ENCODE measurements at places on chromosomes 4 and X. TPM values are rescaled to one million over a fixed set of nuclear protein-coding genes. Genes with fewer than 3 reads are reported as not detected.

DNA sequence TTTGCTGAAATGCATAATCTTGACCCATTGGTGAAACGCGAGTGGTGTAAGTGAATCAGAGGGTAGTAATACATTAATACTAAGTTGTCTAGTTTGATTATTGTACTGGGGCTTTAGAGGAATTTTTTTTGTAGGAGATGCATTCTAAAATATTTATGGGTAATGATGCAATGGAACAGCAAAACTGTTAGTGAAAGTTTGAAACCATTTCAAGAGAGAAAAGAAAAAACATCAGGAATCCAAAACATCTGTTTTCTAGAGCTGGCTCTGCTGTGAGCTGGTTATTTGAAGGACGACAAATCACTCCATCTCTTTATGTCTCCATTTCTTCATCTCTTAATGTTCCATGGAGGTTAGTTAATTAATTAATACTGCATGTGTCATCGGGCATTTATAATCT lies 351.9 kb upstream of the FAT1 start:
- no peak for DNase-seq
- no peaks in the 10 kb centered on the region for H3K4me1 ChIP-seq

GRCh38 chr4:158500054-158500453 lies 21.6 kb upstream of the RXFP1 start:
- H3K36me3 ChIP-seq, result no peaks in the 10 kb centered on the region
- H3K4me1 ChIP-seq, result no peaks in the 10 kb centered on the region
- DNase-seq, result no peak

GRCh38 chrX:5176766-5177165 lies 1051.9 kb downstream of the NLGN4X start:
- no peaks in the 10 kb centered on the region for H3K36me3 ChIP-seq
- H3K27ac ChIP-seq, result no peak overlapping the region
- no peaks in the 10 kb centered on the region for H3K4me1 ChIP-seq
- no peaks in the 10 kb centered on the region for H3K27me3 ChIP-seq

- H3K4me1 ChIP-seq, result no peaks in the 10 kb centered on the region
- no peak for DNase-seq
- H3K27me3 ChIP-seq, result no peaks in the 10 kb centered on the region
- H3K36me3 ChIP-seq, result no peaks in the 10 kb centered on the region
- H3K27ac ChIP-seq, result no peak overlapping the region
- H3K4me3 ChIP-seq, result no peak overlapping the region
These were observed 63.7 kb upstream of the RPL34 start for GRCh38 chr4:108556588-108557200.

DNA sequence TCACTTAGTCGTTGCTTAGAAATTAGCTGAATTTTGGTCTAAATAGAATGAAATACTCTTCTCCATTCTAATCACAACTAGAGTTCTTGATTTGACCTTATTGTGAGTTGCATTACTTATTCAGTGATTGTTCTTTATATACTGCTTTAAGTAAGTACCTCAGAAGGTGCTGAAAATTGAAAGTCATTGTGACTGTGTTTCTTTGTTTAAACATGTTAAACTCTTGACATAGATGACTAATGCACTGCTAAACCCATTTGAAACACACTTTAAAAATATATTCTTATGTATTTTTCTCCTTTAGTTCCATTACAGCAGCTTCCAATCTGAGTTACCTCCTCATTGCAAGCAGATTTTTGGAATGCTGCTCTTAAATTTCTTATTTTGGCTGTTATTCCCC lies 9.1 kb downstream of the TSPAN7 start:
- no peaks in the 10 kb centered on the region for H3K27me3 ChIP-seq
- no peak for DNase-seq
- no peaks in the 10 kb centered on the region for H3K36me3 ChIP-seq
- no peaks in the 10 kb centered on the region for H3K4me1 ChIP-seq

GRCh38 chr4:26474551-26474950 lies 15.7 kb downstream of the CCKAR start:
- DNase-seq, result no peak
- no peaks in the 10 kb centered on the region for H3K4me1 ChIP-seq
- no peak overlapping the region for H3K27ac ChIP-seq
- no peaks in the 10 kb centered on the region for H3K27me3 ChIP-seq
- no peaks in the 10 kb centered on the region for H3K36me3 ChIP-seq

GRCh38 chrX:132875650-132876522 lies 82.5 kb downstream of the HS6ST2 start:
- H3K27ac ChIP-seq, result no peak overlapping the region
- H3K36me3 ChIP-seq, result no peaks in the 10 kb centered on the region
- DNase-seq, result no peak
- H3K4me1 ChIP-seq, result no peaks in the 10 kb centered on the region

The HTRA3 gene
- 26.1 TPM for total RNA-seq

DNA sequence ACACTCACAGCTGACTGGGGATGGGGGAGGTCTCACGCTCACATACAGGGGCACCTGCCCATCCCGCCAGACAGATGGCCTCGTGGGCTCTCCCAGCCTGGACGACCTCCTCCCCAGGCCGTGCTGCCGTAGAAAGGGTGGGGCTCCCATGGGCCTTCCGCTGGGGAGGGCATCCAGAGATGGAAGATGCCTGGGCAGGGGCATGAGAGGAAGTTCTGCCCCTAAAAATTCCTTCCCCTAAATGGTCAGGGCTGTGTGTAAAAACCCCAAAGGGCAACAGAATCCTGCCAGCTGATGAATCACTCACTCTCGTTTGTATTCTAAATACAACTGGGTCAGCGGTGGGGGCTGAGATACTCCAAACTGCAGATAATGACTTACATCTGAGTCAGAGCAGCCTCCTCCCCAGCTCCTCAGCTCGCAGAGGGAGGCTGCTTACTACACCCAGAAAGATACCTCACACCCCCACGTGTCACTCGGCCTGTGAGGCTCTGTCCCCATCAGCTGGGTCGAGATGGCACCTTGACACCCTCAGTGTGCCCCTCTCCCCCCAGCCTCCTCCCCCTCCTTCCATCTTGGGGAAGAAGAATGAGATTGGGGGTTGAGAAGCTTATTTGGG lies 10.1 kb downstream of the WDR1 start:
- H3K36me3 ChIP-seq, result peaks cover 33% of the 10 kb centered on the region
- peak overlapping the region; percentile 71 for H3K27ac ChIP-seq
- H3K4me3 ChIP-seq, result no peak overlapping the region
- H3K27me3 ChIP-seq, result no peaks in the 10 kb centered on the region
- peaks cover 73% of the 10 kb centered on the region for H3K4me1 ChIP-seq

- H3K4me1 ChIP-seq, result peaks cover 5% of the 10 kb centered on the region
- peak; percentile 49 for DNase-seq
- H3K27me3 ChIP-seq, result peaks cover 14% of the 10 kb centered on the region
- no peak overlapping the region for H3K27ac ChIP-seq
These were observed 32.9 kb upstream of the GPR78 start for GRCh38 chr4:8547108-8547911.

DNA sequence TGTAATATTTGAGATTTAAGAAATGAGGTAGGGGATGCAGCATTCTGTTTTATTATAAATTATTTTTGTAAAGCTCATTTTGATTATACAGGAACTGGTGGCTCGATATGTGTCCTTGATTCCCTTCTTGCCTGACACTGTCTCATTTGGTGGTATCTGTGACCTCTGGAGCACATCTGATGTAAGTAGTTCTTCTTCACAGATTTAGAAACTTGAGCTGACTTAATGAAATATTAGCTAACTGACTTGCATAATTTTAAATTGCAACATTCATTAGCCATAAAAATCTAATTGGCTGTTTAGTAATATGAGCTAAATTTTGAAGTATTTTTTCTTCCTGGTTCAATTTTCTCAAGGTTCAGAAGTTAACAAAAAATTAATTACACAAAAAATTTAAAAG lies 69.1 kb downstream of the FBXL5 start:
- no peak overlapping the region for H3K4me3 ChIP-seq
- no peak for DNase-seq
- peaks cover 5% of the 10 kb centered on the region for H3K36me3 ChIP-seq
- no peaks in the 10 kb centered on the region for H3K27me3 ChIP-seq

GRCh38 chr4:92305878-92306520 lies 2.2 kb downstream of the GRID2 start:
- peak overlapping the region; percentile 44 for H3K4me3 ChIP-seq
- H3K27ac ChIP-seq, result no peak overlapping the region
- H3K4me1 ChIP-seq, result peaks cover 27% of the 10 kb centered on the region
- H3K36me3 ChIP-seq, result no peaks in the 10 kb centered on the region

- DNase-seq, result peak; percentile 41
- no peaks in the 10 kb centered on the region for H3K36me3 ChIP-seq
- no peaks in the 10 kb centered on the region for H3K27me3 ChIP-seq
- H3K27ac ChIP-seq, result peak overlapping the region; percentile 29
- no peak overlapping the region for H3K4me3 ChIP-seq
These were observed 25.1 kb upstream of the UGT2B11 start for GRCh38 chr4:69239557-69240168.

DNA sequence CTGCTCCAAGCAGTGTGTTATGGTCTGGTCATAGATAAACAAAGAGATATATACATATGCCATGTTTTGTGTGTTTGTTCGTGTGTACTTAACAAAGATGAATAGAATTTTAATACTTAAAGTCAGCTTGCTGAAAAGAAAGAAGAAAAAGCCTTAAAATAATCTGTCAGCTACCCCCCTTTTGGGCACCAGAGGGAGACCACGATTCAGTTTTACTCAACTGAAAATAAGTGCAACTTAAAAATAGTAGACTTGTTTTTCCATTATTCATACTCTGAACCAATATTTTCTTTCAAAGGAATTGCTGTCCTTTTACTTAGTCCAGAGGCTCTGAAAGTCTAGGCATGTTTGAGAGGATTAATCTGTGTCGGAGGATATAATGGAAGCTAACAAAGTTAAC lies 181.7 kb upstream of the AGTR2 start:
- no peak for DNase-seq
- no peak overlapping the region for H3K27ac ChIP-seq
- H3K27me3 ChIP-seq, result no peaks in the 10 kb centered on the region
- no peak overlapping the region for H3K4me3 ChIP-seq

The ZCCHC12 gene
- total RNA-seq, result not detected

- no peak overlapping the region for H3K27ac ChIP-seq
- H3K27me3 ChIP-seq, result no peaks in the 10 kb centered on the region
- no peak overlapping the region for H3K4me3 ChIP-seq
- H3K36me3 ChIP-seq, result no peaks in the 10 kb centered on the region
These were observed 912 bp downstream of the CXorf65 start for GRCh38 chrX:71105628-71106027.

DNA sequence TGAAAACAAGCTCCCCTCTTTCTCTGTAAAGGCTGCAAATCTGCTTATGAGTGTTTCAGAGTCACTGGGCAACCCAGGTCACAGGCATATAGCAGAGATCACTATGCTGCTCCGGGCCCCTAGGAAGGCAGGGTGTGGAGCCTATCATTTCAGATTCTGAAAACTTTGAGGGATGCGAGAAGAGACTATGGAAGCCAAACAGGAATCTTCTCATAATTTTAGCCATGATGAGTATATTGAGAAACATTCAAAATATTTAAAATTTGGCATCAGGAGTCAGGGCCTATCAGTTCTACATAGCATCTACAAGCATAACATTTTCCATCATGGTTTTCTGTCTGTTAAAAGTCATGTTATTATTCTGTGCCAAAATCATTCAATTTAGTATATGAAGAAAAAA lies 61.7 kb upstream of the ATXN3L start:
- no peak overlapping the region for H3K27ac ChIP-seq
- H3K27me3 ChIP-seq, result no peaks in the 10 kb centered on the region
- no peaks in the 10 kb centered on the region for H3K4me1 ChIP-seq

GRCh38 chr4:83906561-83906960 lies 370.7 kb downstream of the GPAT3 start:
- no peaks in the 10 kb centered on the region for H3K4me1 ChIP-seq
- no peak for DNase-seq
- no peak overlapping the region for H3K27ac ChIP-seq
- no peak overlapping the region for H3K4me3 ChIP-seq
- no peaks in the 10 kb centered on the region for H3K27me3 ChIP-seq

GRCh38 chrX:103413705-103414387 lies 37.5 kb downstream of the BEX3 start:
- no peak for DNase-seq
- H3K4me3 ChIP-seq, result no peak overlapping the region
- H3K4me1 ChIP-seq, result no peaks in the 10 kb centered on the region
- no peaks in the 10 kb centered on the region for H3K36me3 ChIP-seq
- no peaks in the 10 kb centered on the region for H3K27me3 ChIP-seq

GRCh38 chrX:101191217-101191750 lies 28.3 kb upstream of the DRP2 start:
- H3K27ac ChIP-seq, result no peak overlapping the region
- DNase-seq, result peak; percentile 54
- H3K4me1 ChIP-seq, result no peaks in the 10 kb centered on the region
- H3K36me3 ChIP-seq, result no peaks in the 10 kb centered on the region
- peak overlapping the region; percentile 35 for H3K4me3 ChIP-seq

GRCh38 chr4:122167369-122167768 lies 15.2 kb downstream of the BLTP1 start:
- H3K4me1 ChIP-seq, result peaks cover 45% of the 10 kb centered on the region
- DNase-seq, result no peak
- no peaks in the 10 kb centered on the region for H3K36me3 ChIP-seq
- no peak overlapping the region for H3K27ac ChIP-seq
- no peak overlapping the region for H3K4me3 ChIP-seq

The TMEM33 gene
- 53.2 TPM for total RNA-seq

Measured in stomach (tissue), 19 donors.